ENCODE measurements at places on chromosomes 13 and 19. TPM values are rescaled to one million over a fixed set of nuclear protein-coding genes. Genes with fewer than 3 reads are reported as not detected.

GRCh38 chr19:36420961-36421748 is 2.7 kb upstream of the ZFP82 start:
- DNase-seq, result no peak

DNA sequence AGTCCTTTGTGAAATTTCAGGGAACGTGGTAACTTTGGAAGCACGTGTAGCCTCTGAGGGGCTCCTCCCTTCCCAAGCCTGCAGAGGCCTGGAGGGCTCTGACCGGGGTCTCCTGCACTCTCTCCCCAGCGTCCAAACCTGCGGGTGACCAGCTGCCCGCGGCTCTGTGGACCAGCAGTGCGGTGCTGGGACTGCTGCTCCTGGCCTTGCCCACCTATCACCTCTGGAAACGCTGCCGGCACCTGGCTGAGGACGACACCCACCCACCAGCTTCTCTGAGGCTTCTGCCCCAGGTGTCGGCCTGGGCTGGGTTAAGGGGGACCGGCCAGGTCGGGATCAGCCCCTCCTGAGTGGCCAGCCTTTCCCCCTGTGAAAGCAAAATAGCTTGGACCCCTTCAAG is 2.7 kb upstream of the TPGS1 start:
- peak; percentile 55 for DNase-seq

DNA sequence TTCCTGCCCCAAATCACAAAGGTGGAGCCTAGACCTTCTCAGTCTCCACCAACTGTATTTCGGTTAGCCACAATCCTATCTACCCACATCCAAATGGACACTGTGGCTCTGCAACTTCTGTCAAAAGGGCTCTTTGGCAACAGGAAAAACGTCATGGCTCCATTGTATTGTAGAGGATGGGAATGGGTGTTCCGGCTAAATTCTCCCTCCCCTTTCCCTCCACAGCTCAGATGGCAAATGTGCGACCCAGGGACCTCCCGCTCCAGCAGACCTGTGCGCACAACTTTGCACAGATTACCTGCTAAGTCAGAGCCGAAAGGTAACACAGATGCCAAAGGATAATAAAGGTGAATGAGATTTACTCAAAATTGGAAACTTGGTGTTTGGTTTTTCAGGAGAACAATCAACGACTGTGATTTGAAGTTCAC is 968 bp upstream of the KL start:
- no peak for DNase-seq

Gene STARD13
- 151 TPM for total RNA-seq

Gene CEACAM19
- total RNA-seq, result 23.4 TPM

Gene KIR3DL1
- not detected for total RNA-seq

Data from sciatic nerve (tissue), 2 donors.